Kidney (tissue), 22 donors: ENCODE measurements at places on chromosomes 1 and 21. TPM values are rescaled to one million over a fixed set of nuclear protein-coding genes. Genes with fewer than 3 reads are reported as not detected.

DNA sequence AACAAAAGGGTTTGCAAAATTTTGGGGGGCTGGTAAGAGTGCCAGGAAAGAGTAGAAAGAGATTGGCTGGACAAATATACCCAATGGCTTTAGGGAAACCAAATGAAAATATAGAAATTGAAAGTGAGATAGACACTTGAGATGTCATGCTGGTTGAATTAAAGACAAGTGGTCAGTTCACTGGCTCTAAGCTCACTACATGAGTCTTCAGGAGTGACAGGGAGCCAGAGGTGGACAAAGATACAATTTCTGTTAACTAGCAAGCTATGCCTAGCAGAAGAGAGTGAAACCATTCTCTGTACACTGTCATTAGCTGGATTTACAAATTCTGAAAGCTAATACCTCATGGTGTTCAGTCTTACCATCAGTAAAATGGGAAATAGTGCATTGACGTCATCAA lies 82.5 kb downstream of the TBX15 start:
- no peak for DNase-seq
- no peak overlapping the region for H3K4me3 ChIP-seq
- no peaks in the 10 kb centered on the region for H3K4me1 ChIP-seq
- no peaks in the 10 kb centered on the region for H3K36me3 ChIP-seq

GRCh38 chr1:161364332-161364731 lies 3.3 kb downstream of the CFAP126 start:
- H3K36me3 ChIP-seq = peaks cover 4% of the 10 kb centered on the region
- H3K4me1 ChIP-seq = no peaks in the 10 kb centered on the region
- no peaks in the 10 kb centered on the region for H3K27me3 ChIP-seq
- no peak overlapping the region for H3K27ac ChIP-seq

DNA sequence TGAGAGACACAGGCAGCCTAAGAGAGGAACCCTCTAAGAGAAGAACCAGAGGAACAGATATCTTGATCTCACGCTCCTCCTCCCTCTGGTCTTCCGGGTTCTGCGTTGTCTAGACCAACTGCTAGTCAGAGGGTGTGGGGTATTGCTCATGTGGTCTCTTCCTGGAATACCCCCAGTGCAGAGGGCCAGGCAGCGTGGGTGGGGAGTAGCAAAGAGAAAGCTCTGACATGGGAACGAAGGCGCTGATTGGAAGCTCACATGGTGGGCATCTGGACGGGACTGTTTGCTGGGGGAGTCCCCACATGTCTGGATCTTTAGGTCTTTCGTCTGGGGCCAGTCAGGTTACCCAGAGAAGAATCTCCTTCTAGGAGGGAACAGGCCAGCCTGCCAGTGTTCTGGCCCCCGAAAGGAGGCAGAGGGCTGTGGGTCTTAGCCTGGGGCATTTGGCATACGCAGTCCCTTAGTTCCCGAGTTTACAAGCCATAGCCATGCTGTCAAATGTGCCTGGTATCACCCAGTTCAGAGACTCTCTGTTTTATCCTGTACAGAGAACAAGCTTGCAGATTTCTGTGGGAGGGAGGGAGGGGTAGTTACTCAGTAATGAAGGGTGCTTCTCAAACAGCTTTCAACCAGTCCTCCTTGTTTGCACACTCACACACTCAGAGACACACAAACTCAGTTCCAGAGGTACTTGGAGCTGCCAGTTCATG lies 18.3 kb upstream of the IL6R start:
- no peak for DNase-seq
- H3K4me1 ChIP-seq = peaks cover 3% of the 10 kb centered on the region
- no peaks in the 10 kb centered on the region for H3K27me3 ChIP-seq
- H3K36me3 ChIP-seq = no peaks in the 10 kb centered on the region

- H3K4me1 ChIP-seq = no peaks in the 10 kb centered on the region
- no peak overlapping the region for H3K27ac ChIP-seq
- DNase-seq = no peak
- no peaks in the 10 kb centered on the region for H3K27me3 ChIP-seq
Measured at GRCh38 chr1:75188892-75189291, 54.7 kb downstream of the LHX8 start.

DNA sequence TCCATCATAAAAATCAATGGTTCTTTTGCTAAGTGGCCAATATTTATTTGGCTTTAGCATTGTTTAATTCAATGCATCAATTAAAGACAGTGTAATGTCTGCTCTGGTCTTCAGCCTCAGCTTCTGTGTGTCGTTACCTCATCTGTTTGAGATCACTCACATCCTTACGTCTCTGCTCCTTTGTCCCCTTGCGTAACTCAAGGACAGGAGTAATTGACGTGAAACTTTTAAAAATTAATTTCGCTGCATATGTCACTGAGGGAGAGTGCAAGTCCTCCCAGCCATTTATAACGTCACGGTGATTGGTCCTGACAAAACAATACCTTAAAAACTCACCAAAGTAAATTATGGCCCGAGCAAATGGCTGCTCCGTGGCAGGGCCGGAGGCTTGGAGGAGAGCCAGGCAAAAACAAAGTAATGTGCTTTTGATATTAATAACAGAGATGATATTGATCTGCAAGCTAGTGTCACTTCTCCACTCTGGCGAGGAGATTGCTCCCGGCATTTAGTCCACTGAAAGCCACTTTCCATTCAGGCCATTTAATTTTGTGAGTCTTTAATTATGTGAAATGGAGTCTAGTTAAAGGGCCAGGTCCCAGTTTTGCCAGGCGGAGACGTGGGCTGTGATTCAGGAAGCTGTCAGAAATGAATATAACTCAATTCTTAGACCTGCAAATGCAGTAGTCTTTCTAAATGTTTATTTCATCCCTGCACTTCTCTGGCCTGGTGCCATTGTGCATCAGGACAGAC lies 150.9 kb upstream of the POU3F1 start:
- H3K4me3 ChIP-seq = peak overlapping the region; percentile 23
- H3K36me3 ChIP-seq = no peaks in the 10 kb centered on the region
- no peak for DNase-seq
- no peak overlapping the region for H3K27ac ChIP-seq

- DNase-seq = peak; percentile 88
- H3K4me1 ChIP-seq = peaks cover 11% of the 10 kb centered on the region
- no peaks in the 10 kb centered on the region for H3K27me3 ChIP-seq
- no peaks in the 10 kb centered on the region for H3K36me3 ChIP-seq
- no peak overlapping the region for H3K27ac ChIP-seq
Measured at GRCh38 chr1:54465351-54465811, 59.2 kb upstream of the SSBP3 start.

- no peaks in the 10 kb centered on the region for H3K4me1 ChIP-seq
- no peaks in the 10 kb centered on the region for H3K36me3 ChIP-seq
- H3K27ac ChIP-seq = no peak overlapping the region
- no peak for DNase-seq
- H3K27me3 ChIP-seq = no peaks in the 10 kb centered on the region
Measured at GRCh38 chr1:213374369-213374768, 323.3 kb downstream of the RPS6KC1 start.

- peaks cover 9% of the 10 kb centered on the region for H3K4me1 ChIP-seq
- H3K36me3 ChIP-seq = no peaks in the 10 kb centered on the region
- H3K27me3 ChIP-seq = no peaks in the 10 kb centered on the region
- DNase-seq = no peak
- no peak overlapping the region for H3K27ac ChIP-seq
Measured at GRCh38 chr1:28322194-28322593, 6.6 kb upstream of the MED18 start.

The CD247 gene
- total RNA-seq = 7.7 TPM

DNA sequence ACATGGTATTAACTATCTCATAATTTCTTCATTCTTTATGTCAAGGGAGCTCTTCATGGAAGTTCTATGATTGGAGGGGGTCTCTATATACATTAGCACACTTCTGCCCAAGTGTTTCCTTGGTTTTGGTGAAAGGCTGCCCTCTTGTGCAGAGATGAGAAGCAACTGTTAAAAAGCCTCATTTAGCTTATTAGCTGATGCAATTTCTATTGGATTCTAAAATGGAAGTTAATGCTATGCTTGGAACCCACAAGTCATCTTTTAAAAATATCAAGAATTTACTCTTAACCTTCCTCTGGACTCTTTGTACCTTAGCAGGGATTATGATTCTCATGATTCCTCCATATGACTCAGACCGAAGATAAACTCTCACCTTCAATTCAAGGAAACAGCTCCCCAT lies 328.9 kb downstream of the PTBP2 start:
- DNase-seq = no peak
- no peak overlapping the region for H3K4me3 ChIP-seq
- no peaks in the 10 kb centered on the region for H3K4me1 ChIP-seq
- no peaks in the 10 kb centered on the region for H3K27me3 ChIP-seq

The CORT gene
- 0.22 TPM for total RNA-seq

GRCh38 chr1:243818978-243819377 lies 31.1 kb downstream of the AKT3 start:
- DNase-seq = no peak
- H3K27me3 ChIP-seq = no peaks in the 10 kb centered on the region
- no peaks in the 10 kb centered on the region for H3K4me1 ChIP-seq
- H3K36me3 ChIP-seq = no peaks in the 10 kb centered on the region
- no peak overlapping the region for H3K27ac ChIP-seq

DNA sequence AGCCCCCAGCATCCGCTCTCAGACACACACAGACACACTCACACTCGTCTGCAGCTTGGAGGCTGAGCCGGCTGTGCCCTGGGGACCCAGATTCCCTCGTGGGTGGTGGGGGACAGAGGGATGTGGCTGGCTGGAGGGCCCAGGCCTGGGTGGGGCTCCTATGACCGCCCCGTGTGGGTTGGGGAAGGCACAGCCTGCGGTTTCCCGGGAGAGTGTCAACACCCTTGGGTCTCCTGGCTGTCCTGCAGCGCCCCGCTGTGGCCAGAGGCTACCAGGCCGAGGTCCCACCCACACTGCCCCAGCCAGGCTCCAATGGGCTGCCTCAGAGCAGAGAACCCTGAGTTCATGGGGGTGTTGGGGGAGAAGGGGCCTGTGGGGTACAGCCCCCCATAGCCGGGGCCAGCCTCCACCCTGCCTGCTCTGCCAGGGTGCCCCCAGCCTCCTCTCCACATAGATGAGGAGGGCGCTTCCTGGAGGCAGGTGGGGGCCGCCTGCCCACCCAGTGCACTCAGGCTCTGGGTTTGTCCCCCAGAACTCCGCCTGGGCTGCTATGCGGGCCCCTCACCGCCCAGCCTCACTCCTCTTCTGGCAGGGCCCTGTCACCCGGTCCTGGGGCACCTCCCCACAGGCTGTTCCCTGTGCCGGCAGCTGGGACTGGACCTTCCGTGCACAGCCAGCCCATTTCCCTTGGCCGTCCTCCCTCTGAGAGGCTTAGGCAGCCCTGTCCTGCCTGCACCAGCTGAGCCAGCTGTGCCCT lies at the start of gene TTC34:
TSS of gene TTC34 (minus strand) at position 159 of the 757 bp plus-strand sequence. CDS start 866 bp downstream, outside the sequence.
- no peak within 1 kb of the TSS for H3K27ac ChIP-seq
- H3K4me1 ChIP-seq = no peaks in the 10 kb centered on the region
- no peak within 1 kb of the TSS for H3K4me3 ChIP-seq
- no peaks in the 10 kb centered on the region for H3K36me3 ChIP-seq
- peak; percentile 44 for DNase-seq

GRCh38 chr1:231929311-231929710 lies 302.7 kb downstream of the DISC1 start:
- H3K27me3 ChIP-seq = no peaks in the 10 kb centered on the region
- no peaks in the 10 kb centered on the region for H3K36me3 ChIP-seq
- no peak overlapping the region for H3K4me3 ChIP-seq
- no peaks in the 10 kb centered on the region for H3K4me1 ChIP-seq
- no peak overlapping the region for H3K27ac ChIP-seq

DNA sequence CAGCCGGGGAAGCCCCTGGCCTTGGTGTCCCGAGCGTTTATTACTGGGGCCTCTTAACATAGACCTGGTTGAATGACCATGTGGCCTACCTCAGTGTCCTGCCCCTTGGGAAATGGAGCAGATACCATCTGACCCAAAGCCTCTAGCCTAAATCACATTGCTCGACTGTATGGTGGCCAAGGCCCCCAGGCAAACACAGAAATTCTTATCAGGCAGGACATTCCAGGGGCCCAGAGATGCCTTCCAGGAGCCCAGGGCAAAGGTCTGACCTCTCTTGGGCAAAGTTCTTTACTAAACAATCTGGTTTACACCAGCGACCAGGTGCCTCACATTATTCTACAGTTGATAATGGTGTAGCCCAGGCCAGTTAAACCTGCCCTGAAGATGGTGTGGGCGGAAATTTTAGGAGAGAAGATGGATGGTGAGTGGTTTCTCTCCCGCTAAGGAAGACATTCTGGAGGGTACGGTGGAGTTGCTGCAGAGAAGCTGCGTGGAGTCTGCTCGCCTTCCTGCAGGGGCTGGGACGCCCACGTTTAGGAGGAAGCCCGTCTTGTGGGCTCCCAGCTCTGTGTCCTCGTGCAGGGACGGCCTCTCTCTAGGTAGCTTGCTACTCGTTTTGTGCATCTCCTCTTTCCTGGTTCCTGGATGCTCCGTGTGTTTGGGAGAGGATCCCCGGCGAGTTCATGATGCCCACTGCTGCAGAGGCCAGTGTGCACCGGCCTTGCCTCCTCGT lies 21.2 kb downstream of the AJAP1 start:
- no peak overlapping the region for H3K4me3 ChIP-seq
- no peaks in the 10 kb centered on the region for H3K36me3 ChIP-seq
- no peaks in the 10 kb centered on the region for H3K4me1 ChIP-seq
- no peak overlapping the region for H3K27ac ChIP-seq
